ENCODE measurements at places on chromosomes 16 and 17.

DNA sequence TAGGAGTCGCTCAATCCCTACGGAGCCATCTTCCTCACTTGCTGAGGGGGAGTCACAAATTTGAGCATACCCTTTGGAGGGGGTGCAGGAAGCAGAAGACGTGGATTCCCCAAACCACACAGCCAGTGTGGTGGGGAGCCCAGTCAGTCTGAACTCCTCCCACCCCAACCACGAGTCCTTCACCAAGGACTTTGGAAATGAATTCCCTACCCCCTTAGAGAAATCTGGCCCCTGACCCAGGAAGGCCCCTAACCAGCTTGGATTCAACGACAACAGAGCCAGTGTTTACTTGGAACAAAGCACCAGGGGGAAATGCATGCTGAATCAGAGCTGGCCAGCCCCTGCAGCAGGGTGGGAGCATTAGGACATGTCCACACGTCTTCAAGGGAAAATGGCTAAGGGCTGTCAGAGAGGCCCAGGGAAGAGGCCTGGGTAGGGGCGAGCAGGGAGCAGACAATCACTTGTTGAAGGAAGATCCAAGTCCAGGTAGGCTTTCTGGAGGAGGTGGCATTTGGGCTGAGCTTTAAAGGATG, 5.5 kb upstream of the TMEM92 start:
- no peak for DNase-seq

GRCh38 chr16:72945611-72946010, 102.3 kb downstream of the ZFHX3 start:
- DNase-seq, result no peak

- DNase-seq, result no peak
Measured at GRCh38 chr17:60685437-60685836, 7.8 kb downstream of the BCAS3 start.

GRCh38 chr17:72884066-72884465, 208.4 kb downstream of the SLC39A11 start:
- DNase-seq, result no peak

DNA sequence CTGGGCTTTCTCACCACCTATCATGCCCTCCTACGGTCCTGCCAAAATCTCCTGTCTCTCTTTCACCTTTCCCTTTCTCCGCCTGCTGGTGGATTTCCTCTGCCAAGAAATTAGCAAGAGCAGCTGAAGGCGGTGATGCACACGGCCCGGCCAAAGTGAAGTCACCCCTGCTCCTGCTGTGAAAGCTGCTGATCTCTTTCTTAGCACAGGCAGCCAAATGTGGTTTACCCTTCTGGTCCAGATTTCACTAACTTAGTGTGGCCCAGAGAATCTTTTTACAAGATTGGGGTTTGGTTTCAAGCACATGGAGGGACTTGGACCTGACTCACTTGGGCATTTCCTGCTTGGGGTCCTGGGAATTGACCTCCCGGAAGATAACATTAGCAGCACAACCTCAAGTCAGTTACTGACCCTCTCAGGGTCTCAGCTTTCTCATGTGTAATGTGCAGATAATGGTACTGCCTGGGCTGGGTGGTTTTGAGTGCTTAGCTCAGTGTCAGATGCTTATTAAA, 155.7 kb downstream of the SOCS1 start:
- no peak for DNase-seq

- DNase-seq, result no peak
Measured at GRCh38 chr16:2458887-2459646, 842 bp upstream of the TEDC2 start.

DNA sequence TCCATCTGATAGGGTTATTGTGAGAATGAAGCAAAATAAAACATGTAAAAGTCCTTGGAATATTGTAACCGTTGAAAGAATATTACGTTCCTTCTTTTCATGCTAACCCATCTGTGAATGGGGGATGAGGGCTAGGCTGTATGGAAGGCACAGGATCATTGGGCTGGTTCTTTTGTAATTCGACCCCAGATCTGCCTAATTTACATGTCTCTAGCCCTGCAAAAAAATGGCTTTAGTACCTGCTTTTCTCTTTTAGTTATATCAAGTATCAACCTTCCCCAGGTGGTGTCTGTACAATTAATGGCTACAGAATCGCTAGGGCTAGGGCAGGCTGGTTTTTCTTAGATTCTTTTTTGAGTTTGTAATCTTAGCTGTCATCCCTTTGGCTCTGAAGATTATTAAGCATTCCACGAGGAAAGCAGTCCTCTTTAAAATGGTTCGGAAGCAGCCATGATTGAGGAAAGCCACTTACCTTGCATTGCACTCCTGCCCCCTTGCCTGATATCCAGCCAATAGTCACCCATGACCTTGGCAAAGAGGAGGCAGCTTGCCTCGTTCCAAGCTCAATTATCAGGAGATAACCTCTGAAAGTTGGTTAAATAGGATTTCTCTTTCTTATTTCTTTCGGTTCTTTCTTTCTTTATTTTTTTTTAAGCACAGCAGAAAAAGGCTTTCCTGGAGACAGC, 153.9 kb upstream of the ZKSCAN2 start:
- DNase-seq, result no peak
